A549 treated with Hydrocortisone at 1 μM for 4 hours (cell line): ENCODE measurements at places on chromosomes 5 and 9. TPM values are rescaled to one million over a fixed set of nuclear protein-coding genes. Genes with fewer than 3 reads are reported as not detected.

Gene CCNG1
- total RNA-seq = 49.6 to 66.4 TPM (median 64.1 TPM) in 5 replicates

Gene PCDHGB2
- total RNA-seq = 0.05 to 0.13 TPM (median 0.11 TPM) in 4 of 5 replicates, not detected in the other

Gene DRD1
- total RNA-seq = 0.06 to 0.16 TPM (median 0.09 TPM) in 5 replicates

Gene ENG
- total RNA-seq = 0.09 to 0.15 TPM (median 0.12 TPM) in 5 replicates

Gene BRINP1
- total RNA-seq = 0.14 to 0.23 TPM (median 0.17 TPM) in 5 replicates

Gene TAF1L
- total RNA-seq = 0.01 TPM in 1 of 5 replicates, not detected in the others

Gene C5orf34
- total RNA-seq = 3.7 to 5.3 TPM (median 4.6 TPM) in 5 replicates

Gene HRH2
- total RNA-seq = 0.38 to 0.59 TPM (median 0.41 TPM) in 5 replicates

Gene SCGB3A2
- total RNA-seq = not detected in 5 replicates

Gene CAMK4
- total RNA-seq = 0.01 to 0.25 TPM (median 0.15 TPM) in 4 of 5 replicates, not detected in the other

Gene MLANA
- total RNA-seq = not detected in 5 replicates

Gene NSD1
- total RNA-seq = 17.1 to 25.5 TPM (median 19.8 TPM) in 5 replicates

Gene DDX4
- 0.05 to 0.08 TPM in 2 of 5 replicates, not detected in the others for total RNA-seq

Gene OCLN
- 7.2 to 14.8 TPM (median 8.7 TPM) in 5 replicates for total RNA-seq

Gene SHOC1
- total RNA-seq = 0.02 TPM in 1 of 5 replicates, not detected in the others

Gene PTPRD
- 0.08 to 0.40 TPM (median 0.29 TPM) in 5 replicates for total RNA-seq

Gene INSYN2B
- 0.12 to 0.25 TPM (median 0.16 TPM) in 5 replicates for total RNA-seq

Gene DND1
- 0.47 to 0.94 TPM (median 0.70 TPM) in 5 replicates for total RNA-seq

Gene SCGB3A1
- total RNA-seq = not detected in 5 replicates

Gene GFI1B
- 0.07 to 0.20 TPM (median 0.10 TPM) in 5 replicates for total RNA-seq

Gene SUSD3
- total RNA-seq = 0.31 to 1.0 TPM (median 1.0 TPM) in 5 replicates

Gene HAVCR2
- total RNA-seq = 0.16 to 0.57 TPM (median 0.28 TPM) in 5 replicates

Gene SLC36A2
- not detected in 5 replicates for total RNA-seq

Gene TPD52L3
- not detected in 5 replicates for total RNA-seq

Gene ECM2
- 0.09 to 0.17 TPM (median 0.13 TPM) in 5 replicates for total RNA-seq

Gene MAP3K1
- total RNA-seq = 1.3 to 2.1 TPM (median 1.5 TPM) in 5 replicates

Gene ANKDD1B
- total RNA-seq = 0.10 to 0.12 TPM in 2 of 5 replicates, not detected in the others

Gene CYSRT1
- total RNA-seq = 3.0 to 5.5 TPM (median 4.2 TPM) in 5 replicates

Gene PCDHA13
- 0.06 to 0.10 TPM (median 0.08 TPM) in 3 of 5 replicates, not detected in the others for total RNA-seq

Gene DENND4C
- total RNA-seq = 13.2 to 23.6 TPM (median 15.9 TPM) in 5 replicates

Gene BARHL1
- not detected in 5 replicates for total RNA-seq

Gene RASEF
- total RNA-seq = 6.5 to 7.4 TPM (median 6.7 TPM) in 5 replicates

Gene C5orf58
- total RNA-seq = not detected in 5 replicates

Gene ZNF454
- not detected in 5 replicates for total RNA-seq

Gene FCHO2
- 11.6 to 17.2 TPM (median 16.0 TPM) in 5 replicates for total RNA-seq

Gene GOLPH3
- total RNA-seq = 59.7 to 90.6 TPM (median 75.5 TPM) in 5 replicates

Gene DHX29
- 20.3 to 27.7 TPM (median 22.4 TPM) in 5 replicates for total RNA-seq

Gene SLC6A18
- not detected in 5 replicates for total RNA-seq

Gene ACTBL2
- total RNA-seq = 0.07 to 0.09 TPM in 2 of 5 replicates, not detected in the others

Gene FOXI1
- total RNA-seq = not detected in 5 replicates

Gene ARID3C
- total RNA-seq = 0.21 to 0.25 TPM (median 0.22 TPM) in 5 replicates

Gene FYB1
- 9.0 to 18.2 TPM (median 12.5 TPM) in 5 replicates for total RNA-seq

Gene SPATA9
- 0.17 to 0.22 TPM (median 0.18 TPM) in 3 of 5 replicates, not detected in the others for total RNA-seq

Gene TERT
- 2.2 to 2.7 TPM (median 2.5 TPM) in 5 replicates for total RNA-seq

Gene F2RL2
- 2.9 to 4.0 TPM (median 2.9 TPM) in 5 replicates for total RNA-seq
